ENCODE measurements at places on chromosomes 13 and 19. TPM values are rescaled to one million over a fixed set of nuclear protein-coding genes. Genes with fewer than 3 reads are reported as not detected.

STAP2 gene
- total RNA-seq, result 84.8 TPM

CEACAM4 gene
- not detected for total RNA-seq

ATP8B3 gene
- total RNA-seq, result 0.96 TPM

AP2S1 gene
- total RNA-seq, result 157 TPM

DNA sequence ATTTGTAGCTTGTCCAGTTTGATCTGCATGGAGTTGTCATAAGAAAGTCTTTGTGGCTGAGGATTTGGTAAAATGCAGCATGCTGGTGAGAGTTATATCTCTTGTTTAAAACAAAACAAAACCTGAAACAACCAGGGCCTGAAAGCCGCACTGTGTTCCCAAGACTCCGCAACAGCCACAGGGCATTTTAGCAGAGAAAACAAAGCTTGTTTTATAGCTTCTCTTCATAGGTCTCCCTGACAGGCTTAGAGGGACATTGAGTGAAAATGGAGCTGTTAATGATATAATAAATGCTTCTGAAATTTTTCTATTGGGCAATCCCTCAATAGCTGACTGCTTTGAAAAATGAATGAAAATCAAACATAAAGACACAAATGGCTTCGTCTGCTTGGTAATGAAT, 148.7 kb upstream of the RNF113B start:
- no peak for DNase-seq

DNA sequence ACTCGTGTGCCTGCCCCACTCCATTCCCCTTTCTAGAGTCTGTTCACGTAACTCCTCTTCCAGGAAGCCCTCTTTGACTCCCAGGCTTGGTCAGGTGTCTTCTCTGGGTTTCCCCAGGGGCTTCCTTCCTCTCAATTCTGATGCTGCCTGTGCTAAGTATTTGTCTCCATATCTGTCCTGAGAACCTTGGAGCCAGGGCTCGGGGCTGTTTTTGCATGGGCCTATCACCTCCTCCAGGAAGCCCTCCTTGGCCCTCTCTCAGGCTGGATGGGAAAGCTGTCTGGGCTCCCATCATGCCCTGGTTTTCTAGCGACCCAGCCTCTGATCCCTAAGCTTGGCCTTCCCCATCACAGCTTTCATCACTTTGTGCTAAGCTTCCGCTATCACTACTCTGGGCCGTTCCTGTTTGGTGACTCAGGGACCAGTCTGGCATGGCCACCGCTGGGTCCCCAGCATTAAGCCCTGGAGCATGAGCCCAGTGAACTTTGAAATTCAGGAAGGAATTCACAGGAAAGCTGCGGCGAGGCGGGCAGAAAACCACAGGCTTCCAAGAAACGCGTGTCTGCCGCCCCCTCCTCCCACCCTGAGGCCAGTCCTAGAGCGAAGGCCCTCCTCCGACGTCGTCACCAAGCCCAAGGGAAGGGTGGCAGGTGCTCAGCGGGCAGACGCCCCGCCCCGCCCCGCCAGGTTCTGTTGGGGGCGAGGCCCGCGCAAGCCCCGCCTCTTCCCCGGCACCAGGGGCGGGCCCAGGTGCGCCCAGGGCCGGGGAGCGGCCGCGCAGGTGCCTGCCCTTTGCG, 486 bp upstream of the SPINT2 start:
- peak; percentile 81 for DNase-seq

Data from kidney epithelial cell (primary cell).